Gastroesophageal sphincter (tissue), 4 donors: ENCODE measurements at places on chromosomes 12 and 14.
A peak's percentile ranks its signal among the peaks of the same experiment; 100 is the strongest.

- ATAC-seq = no peak
These were observed 1.4 kb downstream of the GNB3 start for GRCh38 chr12:6842075-6842474.

- ATAC-seq = no peak
These were observed 843.4 kb downstream of the SLC6A15 start for GRCh38 chr12:84069198-84069597.

DNA sequence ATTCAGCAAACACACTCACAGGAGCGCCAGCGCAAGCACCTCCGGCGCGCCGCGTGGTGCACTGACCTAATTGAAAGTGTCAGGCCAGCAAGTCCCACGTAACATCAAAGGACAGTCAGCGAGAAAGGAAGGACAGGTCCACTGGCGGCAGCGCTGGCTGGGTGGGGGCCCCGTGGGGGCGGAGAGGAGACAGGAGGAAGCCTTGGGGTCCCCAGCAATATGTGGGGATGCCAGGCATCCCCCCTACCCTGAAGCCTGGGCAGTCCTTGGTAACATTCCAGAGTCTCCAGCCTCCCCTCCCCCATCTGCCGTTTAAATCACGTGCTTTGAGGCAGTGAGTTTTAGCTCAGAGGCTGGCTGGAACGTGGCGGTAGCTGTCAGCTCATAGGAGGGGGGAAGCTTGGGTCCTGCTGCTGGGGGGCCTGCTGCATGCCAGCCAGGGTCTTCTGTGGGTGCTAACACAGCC lies 159.2 kb downstream of the CALM1 start:
- ATAC-seq = peak; percentile 66

- ATAC-seq = no peak
These were observed 48.1 kb upstream of the OTX2 start for GRCh38 chr14:56858422-56858821.

- no peak for ATAC-seq
These were observed 1.1 kb upstream of the IRF9 start for GRCh38 chr14:24159777-24160498.

GRCh38 chr14:71452539-71452938 lies 479.7 kb upstream of the RGS6 start:
- no peak for ATAC-seq

GRCh38 chr12:90682398-90682797 lies 272.6 kb downstream of the CCER1 start:
- no peak for ATAC-seq

GRCh38 chr14:88990856-88991255 lies 166.4 kb downstream of the TTC8 start:
- no peak for ATAC-seq

- ATAC-seq = no peak
These were observed 200.7 kb upstream of the BCL2L14 start for GRCh38 chr12:11870041-11870451.
